AG04449 (cell line): ENCODE measurements at places on chromosomes 12 and 14.

- DNase-seq = no peak
Measured at GRCh38 chr14:95998656-95999055, 40.5 kb upstream of the C14orf132 start.

DNA sequence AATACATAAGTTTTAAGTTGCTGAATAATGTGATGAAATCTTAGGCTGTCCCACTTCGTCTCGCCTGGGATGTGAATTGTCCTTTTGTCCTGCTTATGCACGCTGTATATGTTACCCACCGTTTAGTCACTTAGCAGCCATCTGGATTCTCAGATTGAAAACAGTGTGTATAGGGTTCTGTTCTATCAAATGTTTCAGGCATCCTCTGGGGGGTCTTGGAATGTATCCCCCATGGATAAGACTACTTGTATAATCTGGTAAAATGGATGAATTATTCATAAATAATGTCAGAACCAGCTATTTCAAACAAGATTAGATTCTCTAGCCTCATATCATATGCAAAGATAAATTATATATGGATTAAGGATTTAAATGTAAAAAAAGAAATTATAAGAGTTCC is 29.4 kb downstream of the NOPCHAP1 start:
- no peak for DNase-seq

- no peak for DNase-seq
Measured at GRCh38 chr14:51707327-51707726, 55.6 kb downstream of the FRMD6 start.

GRCh38 chr14:37124614-37125013 is 47.8 kb downstream of the SLC25A21 start:
- no peak for DNase-seq

- no peak for DNase-seq
Measured at GRCh38 chr12:53052419-53053217, 2.8 kb downstream of the TNS2 start.

DNA sequence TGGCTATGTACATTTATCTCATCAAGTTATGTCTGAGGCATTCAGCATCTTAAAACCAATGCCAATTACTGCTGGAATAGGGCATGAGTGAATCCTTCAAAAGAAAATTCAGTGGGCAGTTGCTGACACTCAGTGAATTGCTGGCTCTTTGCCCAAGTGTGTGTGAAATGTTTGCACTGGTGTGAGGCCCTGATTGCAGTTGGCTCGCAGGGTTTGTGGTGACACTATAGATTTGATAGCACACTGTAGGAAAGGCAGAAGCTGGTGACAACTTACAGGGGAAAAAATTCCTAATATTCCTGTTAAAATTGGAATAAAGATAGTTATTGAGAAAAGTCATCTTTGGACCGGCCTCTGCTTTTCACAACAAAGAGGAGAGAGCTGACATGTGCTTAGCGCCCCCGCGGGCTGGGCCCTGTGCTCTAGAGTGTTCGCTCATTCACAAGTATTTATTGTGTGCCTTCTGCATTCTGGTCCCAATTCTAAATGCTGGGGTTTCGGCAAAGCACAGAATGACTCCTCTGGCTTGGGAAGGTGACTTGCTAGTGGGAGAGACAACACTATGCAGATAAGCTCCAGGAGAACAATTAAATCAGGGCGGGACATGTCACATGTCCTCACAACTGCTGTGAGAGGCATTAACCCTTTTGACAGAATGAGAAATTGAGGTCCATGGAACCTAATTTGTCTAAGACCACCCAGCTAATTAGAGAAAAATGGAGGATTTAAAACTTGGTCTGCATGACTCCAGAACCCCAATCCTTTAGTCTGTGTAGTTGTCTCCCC is 418.7 kb downstream of the NPAS3 start:
- DNase-seq = no peak
